ENCODE measurements at places on chromosomes 16 and 17.

DNA sequence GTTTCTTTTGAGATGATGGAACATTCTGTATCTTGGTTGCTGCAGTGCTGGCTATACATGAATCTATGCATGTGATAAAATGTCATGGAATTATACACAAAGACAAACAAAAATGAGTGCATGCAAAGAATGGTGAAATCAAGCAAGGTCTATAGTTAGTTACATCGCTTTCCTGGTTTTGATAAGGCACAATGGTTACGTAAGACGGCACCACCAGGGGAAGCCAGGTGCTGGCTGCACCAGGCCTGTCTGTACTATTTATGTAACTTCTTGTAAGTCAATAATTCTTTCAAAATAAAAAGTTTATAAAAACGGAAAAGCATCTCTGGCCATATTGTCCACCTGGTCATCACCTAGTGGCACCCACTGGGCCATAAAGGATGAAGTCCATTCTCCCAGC is 46.5 kb downstream of the ARHGAP27 start:
- DNase-seq, result no peak

- DNase-seq, result no peak
Observed at GRCh38 chr16:8623634-8624033, 2.1 kb downstream of the METTL22 start.

DNA sequence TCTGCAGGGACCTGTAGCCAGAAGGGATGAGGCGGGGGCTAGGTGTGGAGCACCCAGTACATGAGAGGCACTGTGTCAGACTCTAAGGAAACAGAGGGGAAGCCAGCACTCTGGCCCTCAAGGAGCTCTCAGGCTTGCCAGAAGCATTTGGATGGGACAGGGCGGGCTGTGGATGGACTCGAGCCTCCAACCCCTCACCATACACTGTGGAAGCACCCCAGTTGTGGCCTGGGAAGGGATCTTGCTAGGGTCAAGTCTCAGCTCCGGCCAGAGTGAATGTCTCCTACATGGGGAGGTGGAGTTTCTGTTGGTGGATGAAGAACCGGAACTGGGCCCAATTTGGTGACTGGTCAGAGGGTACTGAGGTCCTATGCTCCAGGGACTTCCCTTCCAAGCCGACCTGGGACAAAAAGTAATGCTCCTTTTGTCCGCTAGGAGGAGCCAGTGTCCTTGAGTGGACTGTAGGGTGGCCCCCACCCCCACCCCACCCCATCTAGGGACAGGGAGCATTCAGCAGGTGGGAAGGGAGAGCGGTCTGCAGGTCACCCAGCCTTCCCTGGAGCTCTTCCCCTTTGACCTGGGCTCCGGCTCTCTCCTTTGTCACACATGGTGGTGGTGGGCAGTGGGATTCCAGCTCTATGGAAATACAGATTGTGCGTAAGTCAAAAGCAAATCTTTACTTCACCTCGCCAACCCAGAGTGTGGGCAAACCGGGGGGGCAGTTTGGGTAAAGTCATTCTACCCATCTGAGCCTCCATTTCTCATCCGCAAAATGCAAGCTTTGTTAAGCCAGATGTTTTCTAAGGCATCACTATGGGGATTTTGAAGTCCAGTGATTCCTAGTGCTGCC is 20.4 kb upstream of the PHB1 start:
- DNase-seq, result peak; percentile 7

DNA sequence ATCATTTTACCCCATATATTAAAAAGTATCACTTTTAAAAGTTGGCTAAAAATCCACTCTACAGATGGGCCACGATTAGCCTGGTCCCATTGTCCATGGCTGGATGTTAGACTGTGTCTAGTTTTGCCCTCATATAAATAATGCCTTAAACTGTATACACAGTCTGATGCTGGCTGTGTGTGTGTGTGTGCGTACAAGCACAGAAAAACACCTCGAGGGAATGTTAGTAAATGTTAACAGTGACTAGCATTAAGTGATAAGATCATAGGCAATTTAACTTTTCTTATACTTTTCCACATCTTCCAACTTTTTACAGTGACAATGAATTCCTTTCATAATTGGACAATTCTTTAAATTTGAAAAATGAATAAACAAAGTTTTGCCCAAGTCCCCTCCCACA is 8.2 kb downstream of the NOS2 start:
- no peak for DNase-seq

- no peak for DNase-seq
Observed at GRCh38 chr17:63546308-63547082, 3.8 kb upstream of the DCAF7 start.

DNA sequence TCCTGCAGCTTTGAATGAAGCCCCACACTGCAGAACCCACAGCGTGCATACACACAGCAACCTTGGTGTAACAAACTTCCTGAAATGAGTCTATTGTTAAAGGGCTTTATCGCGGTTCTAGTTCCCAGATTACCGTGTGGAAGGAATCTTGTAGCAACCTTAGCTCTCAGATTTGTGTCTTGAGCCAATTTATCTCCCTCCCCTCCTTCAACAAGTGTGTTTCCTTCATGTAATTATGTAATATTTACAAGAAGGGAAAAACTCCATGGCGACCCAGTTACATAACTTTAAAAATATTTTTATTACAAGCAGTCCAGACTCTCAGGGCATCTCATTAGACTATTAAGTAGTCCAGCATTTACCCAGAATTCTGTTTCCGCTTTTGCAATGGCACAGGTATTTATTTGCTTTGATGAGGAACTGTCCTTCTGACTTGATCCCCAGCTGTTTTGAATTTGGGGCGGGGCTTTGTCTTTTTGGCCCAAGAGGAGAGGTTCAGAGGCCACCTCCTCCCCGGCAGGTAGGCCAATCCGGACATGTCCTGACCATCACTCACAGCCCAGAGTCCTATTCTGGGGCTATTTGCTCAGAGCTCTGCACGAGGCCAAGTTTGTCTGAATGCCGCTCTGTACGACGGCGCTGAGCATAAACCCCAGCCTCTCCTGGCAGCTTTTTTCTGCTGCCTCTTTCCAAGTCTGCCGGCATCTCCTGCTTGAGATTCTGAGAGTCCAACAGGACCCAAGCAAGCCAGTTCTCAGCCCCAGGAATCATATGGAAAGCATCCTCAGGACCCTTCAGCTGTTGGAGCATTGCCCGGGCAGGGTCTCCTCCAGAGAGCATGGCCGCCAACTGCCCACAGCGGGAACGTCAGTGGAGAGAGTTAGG is 35.6 kb downstream of the CLEC16A start:
- no peak for DNase-seq

DNA sequence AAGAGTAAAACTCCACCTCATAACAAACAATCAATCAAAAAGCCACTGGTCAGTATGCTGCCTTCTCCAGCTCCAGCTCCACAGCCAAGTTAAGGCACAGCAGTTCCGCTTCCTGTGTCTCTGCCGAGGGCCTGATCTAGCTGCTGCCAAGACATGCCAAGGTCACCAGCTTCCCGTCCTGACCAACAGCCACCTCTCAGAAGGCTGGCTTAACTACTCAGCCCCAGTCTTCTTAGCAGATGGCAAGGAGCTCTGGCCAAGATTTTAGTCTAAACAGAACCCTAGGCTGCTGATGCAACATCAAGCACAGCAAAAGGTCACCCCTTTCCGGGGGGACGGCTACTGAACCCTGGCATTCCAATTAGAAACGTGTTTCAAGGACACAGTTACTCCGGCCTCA is 17.7 kb upstream of the MNT start:
- no peak for DNase-seq

DNA sequence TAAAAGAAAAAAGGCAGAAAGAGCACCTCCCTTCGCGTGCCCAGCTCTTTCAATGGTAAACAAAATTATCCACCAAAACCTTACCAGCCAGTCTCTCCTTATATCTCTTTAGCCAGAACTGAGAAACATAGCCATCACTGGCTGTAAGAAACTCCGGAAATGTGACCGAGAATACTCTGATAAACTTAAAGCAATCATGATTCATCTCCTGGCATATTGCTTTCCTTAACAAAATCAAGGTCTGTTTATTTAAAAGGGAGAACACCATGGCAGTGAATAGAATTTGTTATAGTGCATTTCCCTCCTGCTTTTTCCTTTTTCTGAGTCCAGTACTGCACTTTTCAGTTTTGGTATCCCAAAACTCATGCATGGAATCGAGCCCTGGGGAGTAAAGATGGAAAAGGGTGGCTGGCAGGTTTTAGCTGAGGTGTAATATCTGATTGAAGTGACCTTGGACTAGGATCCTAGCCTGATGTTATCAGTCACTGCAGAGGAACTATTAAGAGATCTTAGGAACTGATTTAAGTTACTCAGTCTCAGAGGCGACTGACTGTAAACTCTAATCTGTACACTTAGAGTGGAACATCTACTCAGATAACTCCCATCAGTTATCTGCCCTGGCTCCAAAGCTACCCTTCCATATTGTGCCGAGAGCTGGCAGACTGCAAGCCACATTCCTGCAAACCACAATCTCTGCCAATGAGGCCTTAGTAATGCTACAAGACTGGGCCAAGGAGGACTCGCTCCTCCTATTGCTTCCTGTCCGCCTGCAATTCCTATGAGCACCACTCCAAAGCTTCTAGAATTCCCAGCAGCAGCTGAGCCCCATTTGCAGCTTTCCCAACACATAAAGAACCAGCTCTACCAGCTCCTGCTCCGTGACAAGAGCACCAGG is 7.4 kb upstream of the COX10 start:
- DNase-seq, result no peak

- DNase-seq, result no peak
Observed at GRCh38 chr16:546909-547770, 13.1 kb upstream of the PRR35 start.

Measured in activated gamma-delta T cell treated with anti-CD3 and anti-CD28 coated beads, Interleukin-2, amount 50 U/mL, for 16 hours (primary cell).